ENCODE measurements at places on chromosomes 2 and 18. TPM values are rescaled to one million over a fixed set of nuclear protein-coding genes. Genes with fewer than 3 reads are reported as not detected.

GRCh38 chr2:40202798-40203400 is 249.0 kb downstream of the SLC8A1 start:
- DNase-seq = no peak

Gene KIF1A
- polyA plus RNA-seq = not detected

Gene CGREF1
- not detected for polyA plus RNA-seq

DNA sequence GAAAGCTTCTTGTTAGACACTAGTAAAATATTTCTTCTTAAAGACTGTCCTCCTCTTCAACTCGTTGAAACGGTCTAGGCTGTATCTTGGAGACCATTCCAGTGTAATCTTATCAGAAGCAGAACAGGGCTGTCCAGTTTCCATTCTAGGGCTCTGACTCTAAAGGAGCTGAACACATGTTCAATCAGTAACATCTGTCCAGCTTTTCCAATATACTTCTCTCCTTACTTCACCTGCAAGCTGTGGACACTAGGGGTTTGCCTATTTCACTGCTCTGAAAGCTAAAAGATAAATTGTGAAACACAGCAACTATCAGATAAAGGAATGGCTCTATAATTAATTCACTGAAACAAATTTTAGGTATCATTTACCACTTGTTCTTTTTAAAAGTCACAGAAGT is 73.8 kb downstream of the ZNF385B start:
- DNase-seq = no peak

Gene ST8SIA3
- polyA plus RNA-seq = not detected

Gene IL1R1
- polyA plus RNA-seq = 4.0 TPM

- no peak for DNase-seq
Observed at GRCh38 chr2:50126845-50127244, 905.1 kb downstream of the NRXN1 start.

GRCh38 chr18:71237641-71238040 is 948.8 kb downstream of the SOCS6 start:
- no peak for DNase-seq

Gene MYOM1
- polyA plus RNA-seq = 1.2 TPM

Gene SMAD4
- polyA plus RNA-seq = 38.8 TPM

DNA sequence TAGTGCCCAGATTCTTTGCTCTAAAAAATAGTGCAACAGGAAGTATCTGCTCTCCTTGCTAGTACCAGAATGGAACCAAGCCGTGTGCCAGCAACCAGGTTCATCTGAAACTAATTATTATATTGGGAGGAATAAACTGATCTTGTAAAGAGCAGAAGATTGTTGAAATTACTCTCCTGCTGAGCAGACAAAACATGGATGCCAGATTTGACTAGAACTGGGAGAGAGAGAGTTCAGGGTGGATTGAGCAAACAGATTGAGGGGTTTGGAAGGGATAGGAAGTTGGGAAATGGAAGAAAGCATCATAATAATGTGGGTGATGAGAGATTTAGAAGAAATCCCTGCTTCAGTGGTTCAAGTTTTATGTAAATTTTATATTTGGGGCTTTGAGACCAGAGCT is 160.1 kb upstream of the RASGRP3 start:
- no peak for DNase-seq

Gene DHRS9
- 0.31 TPM for polyA plus RNA-seq

Measured in immature natural killer cell (primary cell).